LHCN-M2 (cell line): ENCODE measurements at places on chromosomes 5 and 9.

DNA sequence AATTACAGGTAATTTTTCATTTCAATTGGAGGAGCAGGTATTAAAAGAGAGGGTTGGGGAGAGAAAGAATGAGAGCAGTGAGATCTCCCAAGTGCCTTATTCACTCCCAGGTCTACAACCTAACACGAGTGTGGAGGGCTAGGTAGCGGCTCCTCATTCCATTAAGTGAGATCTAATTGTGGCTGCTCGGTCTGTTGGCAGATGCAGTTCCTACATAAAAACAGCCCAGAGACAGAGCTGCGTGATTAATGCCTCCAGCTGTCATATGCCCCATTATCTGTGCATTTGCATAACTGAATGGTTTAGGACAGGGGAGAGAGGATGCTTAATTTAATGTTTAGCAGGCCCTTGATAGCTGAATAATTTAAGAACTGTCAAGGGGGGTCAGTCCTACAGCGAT lies 100.5 kb downstream of the PSAT1 start:
- no peak for DNase-seq

DNA sequence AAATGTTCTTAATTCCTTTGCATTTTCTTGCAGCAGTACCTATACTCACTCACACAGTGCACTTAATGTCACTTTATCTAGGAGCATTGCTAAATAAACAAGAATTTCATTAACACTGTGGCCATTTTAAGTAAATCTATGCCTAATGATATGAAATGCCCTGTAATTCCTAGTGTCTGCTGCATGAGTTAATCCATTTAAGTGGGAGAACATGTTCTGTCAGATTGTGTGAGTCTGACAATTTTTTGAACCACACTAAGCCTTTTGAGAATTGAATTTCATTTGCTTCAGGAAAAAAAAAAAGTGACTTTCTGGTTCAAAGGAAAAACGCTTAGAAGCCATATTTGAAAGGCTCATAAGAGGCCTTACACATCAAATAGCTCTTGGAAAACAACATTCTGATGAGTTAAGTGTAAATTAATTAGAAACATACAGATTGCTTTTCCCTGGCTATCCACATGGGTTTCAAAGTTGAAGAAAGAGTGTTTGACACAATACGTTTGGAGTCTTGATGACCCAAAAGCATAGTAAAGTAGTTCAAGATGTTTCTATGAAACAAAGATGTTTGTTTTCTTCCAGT lies 446.7 kb upstream of the GRAMD2B start:
- no peak for DNase-seq

DNA sequence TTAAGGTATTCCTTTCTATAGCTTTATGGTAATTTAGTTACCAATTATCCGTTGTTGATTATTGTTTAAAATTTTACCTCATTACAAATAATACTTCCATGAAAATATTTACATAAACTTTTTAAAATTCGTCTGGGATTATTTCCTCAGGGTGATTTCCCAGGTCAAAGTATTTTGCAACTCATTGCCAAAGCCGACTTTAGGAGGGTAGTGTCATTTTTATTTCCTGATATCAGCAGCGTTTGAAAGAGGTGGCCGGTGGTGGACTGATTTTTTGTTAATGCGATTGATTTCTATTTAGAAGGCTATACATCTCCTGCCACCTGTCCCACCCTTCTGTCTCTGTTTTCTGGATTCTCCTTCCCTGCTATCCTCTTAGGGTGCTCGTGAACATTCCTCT lies 4.3 kb downstream of the ADAMTS16 start:
- DNase-seq, result no peak

DNA sequence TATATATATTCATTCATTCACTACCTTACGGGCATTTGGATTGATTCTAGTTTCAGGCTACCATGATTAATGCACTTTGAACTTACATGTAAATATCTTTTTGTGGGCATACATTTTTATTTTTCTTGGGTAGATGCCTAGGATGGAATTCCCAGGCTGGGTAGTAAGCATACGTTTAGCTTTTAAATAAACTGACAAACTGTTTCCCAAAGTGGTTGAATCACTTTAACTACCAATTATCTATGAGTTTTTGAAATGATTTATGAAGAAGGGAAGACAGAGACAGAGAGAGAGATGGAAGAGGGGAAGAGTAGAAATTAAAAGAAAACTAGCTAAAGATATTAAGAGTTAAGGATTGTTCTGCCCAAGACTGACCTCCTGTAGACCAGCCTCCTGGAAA lies 612.6 kb downstream of the PSAT1 start:
- DNase-seq, result no peak

DNA sequence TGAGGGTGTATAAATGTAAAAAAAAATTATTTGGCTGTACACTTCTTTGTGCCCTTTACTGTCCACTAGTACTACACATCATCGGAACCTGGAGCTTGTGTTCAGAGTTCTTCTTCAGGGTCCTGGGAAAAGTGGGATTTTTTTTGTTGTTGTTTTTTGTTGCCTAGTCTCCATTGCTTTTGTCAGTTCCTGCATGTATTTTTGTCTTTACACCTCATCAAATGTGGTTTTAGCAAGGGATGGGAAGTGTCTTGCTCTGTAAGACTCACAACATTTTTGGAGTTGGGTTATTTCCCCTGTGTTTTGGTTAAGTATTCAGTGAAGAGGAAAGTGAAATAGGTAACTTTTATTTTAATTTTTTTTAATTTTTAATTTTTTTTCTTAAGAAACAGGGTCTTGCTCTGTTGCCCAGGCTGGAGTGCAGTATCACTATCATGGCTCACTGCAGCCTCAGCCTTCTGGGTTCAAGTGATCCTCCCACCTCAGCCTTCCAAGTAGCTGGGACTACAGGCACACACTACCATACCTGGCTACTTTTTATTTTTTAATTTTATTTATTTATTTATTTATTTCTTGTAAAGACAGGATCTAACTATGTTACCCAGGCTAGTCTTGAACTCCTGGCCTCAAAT lies 40.7 kb downstream of the GARNL3 start:
- DNase-seq, result no peak

- DNase-seq, result no peak
These were observed 146.4 kb downstream of the GCNT1 start for GRCh38 chr9:76605321-76605900.

DNA sequence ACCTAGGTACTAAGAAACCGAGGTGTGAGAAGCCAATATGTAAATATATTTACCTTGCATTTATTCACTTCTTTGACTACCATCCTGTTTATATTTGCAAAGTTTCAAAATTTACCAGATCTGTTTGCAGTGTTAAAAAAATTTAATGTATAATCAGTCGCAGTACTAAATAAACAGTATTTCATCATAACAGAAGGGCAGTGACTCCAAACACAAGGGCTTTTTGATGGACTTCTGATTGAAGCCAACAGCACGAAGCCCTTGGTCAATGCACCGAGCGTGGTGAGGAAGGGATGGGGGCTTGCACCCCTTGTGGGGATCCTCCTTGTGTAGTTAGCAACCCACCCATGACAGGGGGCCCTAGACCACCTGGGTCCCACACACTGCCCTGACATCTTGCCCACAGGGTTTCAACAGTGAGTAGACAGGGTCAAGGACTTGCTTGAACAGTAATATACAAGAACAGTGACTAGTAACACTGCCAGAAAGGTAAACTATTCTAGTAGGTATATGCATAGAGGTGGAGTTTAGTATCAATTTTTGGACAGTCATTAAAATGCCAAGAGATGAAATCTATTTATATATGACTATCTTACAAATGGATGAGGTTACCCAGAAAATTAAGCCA lies 52.6 kb upstream of the TBC1D9B start:
- DNase-seq, result no peak

DNA sequence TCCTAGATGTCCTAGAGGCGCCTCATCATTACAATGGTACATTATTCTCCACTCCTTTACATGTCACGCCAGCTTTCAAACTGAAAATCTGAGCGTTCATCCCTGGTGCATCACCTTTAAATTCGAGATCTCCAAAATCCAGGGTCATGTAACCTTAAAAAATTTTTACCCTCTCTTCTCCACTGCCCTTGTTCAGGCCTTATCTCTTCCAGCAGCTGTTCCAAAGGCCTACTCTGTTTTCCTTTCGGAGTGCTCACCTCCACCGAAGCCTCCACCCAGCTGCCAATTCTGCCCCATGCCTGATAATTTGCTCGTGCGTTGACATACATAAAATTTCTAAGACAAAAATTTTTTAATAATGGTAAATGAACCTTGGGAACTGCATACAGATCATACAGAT lies 950 bp upstream of the MSH3 start:
- no peak for DNase-seq

- DNase-seq, result no peak
These were observed 277.8 kb downstream of the PRELID2 start for GRCh38 chr5:145557345-145557744.

- DNase-seq, result no peak
These were observed 34.7 kb downstream of the CSNK1G3 start for GRCh38 chr5:123546657-123547056.

DNA sequence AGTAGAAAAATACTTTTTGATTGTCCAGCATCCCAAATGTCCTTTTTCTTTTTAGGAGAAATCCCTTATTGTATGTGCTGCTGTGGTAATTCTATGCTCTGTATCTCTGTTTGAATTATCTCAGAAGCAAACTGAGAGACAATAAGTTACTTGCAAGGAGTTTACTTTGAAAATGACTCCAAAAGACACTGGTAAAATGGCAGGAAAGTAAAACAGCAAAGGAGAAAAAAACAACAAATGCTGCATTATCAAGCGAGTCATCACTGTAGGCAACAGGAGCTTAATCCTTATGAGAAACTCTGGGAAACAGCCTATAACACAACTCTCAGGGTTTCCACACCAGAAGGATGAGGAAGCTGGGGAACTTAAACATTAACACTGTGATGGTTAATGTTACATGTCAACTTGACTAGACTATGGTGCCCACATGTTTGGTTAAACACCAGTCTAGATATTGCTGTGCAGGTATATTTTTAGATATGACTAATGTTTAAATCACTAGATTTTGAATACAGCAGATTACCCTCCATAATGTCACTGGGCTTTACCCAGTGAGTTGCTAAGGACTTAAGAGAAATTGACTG lies 92.6 kb upstream of the GAS1 start:
- peak; percentile 88 for DNase-seq

DNA sequence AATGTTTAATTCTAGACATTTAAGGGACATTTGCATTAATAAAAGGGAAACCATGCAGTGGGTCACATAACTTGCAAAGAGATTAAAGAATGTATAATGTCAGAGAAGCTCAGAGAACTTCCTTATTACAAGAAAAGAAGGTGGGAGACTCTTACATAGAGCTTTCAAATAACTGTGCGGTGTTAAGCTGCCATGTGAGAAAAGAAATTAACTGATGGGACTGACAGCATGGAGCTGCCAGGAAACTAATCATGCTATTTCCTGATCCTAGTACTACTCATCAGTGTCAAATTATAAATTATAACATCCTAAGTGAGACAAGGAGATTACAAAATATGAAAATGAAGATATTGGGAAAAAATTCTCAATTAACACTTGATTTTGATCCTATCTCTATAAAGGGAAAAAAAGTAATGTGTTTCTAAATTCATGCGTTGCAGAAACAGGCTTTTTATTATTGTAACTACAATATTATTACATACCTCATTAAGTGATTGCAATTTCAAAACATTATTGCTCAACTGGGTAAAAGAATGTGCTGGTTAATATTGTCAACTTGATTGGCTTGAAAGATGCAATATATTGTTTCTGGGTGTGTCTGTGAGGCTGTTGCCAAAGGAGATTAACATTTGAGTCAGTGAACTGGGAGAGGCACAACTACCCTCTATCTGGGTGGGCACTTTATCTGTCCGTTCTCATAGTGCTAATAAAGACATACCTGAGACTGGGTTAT lies 609.5 kb upstream of the NUDT12 start:
- no peak for DNase-seq

DNA sequence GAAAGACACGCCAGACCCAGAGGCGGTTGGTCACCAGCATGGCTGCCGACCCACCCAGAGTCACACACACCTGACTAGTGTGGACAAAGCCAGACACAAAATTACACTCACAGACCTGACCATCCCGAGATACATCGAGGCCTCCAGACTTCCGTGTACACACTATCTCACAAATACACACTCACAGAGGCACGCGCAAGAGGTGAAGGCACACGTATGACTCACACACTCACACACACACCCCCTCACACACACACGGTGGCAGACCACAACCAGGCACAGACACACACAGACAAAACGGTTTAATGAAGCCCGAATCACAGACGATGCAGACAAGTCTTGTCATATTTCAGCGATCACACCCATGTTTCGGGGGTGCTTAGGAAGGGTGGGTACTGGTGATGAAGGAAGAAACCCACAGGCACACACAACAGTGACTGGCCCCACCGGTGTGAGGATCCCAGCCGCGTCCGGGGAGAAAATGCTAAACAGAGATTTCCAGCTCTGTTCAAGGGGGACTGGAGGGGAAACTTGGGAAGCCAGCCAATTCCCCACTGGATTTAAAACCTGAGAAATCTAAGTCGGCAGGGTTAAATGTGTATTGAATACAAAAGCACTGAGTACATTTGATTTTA lies 51.3 kb downstream of the CRB2 start:
- no peak for DNase-seq

GRCh38 chr5:108672639-108673038 lies 75.1 kb upstream of the FER start:
- no peak for DNase-seq

DNA sequence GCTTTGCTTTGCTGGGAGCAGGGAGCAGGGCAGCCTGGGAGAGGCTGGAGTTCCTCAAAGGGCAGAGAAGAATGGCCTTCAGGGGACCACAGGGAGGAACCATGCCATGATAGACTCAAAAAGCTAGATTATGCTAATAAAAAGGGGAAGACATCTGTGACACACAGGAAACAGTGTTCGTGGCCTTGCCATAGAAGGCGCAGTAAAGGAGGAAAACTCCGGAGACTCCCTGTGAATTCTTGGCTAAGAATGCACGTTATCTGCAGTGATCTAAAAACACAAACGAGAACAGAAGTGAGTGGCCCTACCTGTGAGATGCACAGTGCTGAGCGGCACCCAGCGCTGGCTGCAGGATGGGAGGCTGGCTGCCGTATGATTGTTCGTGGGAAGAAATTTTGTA lies 15.9 kb upstream of the LTC4S start:
- no peak for DNase-seq

DNA sequence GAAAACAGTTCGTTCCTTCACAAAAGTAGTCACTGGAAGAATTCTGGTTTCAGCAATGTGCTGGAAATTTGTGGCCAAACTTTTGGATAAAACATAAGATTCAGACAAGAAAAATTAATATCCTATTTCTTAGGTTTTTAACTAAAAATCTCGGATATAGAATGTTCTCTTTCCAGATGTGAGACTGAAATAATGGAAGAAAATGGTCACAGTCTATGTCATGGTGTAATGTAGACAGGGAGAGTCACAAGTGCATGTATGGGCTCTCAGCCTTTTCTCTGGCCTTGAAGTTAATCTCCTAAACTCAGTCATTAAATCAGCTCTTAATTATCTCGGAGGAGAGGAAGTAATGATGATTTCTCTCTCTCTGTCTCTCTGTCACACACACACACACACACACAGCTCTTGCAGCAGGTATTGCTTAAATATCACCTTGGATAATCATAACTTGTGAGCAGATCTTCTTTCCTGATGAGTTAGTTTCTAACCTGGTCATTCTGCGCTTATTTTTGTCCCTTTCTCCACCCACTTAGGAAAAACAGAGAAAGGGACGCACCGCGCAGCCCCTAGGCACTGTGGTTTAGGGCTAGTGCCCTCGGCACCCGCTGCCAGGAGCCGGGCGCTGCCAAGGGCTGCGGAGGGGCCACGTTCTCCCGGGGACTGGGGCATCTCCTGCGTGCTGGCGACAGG lies 672 bp upstream of the ITGA2 start:
- DNase-seq, result no peak
